ENCODE measurements at places on chromosomes 4 and X. TPM values are rescaled to one million over a fixed set of nuclear protein-coding genes. Genes with fewer than 3 reads are reported as not detected.

SULT1E1 gene
- total RNA-seq = 41.4 TPM

XAGE1A gene
- total RNA-seq = not detected

CUL4B gene
- total RNA-seq = 33.6 TPM

RP2 gene
- total RNA-seq = 39.5 TPM

TCEANC gene
- total RNA-seq = 9.6 TPM

TIGD4 gene
- total RNA-seq = 6.1 TPM

NAP1L5 gene
- 37.7 TPM for total RNA-seq

SYP gene
- 83.5 TPM for total RNA-seq

GATB gene
- total RNA-seq = 19.2 TPM

RHOH gene
- total RNA-seq = 1.8 TPM

MRPL1 gene
- 32.5 TPM for total RNA-seq

Data from spinal cord (tissue), 10 donors.